ENCODE measurements at places on chromosomes 7 and 10.

- DNase-seq: no peak
Observed at GRCh38 chr7:154869436-154869835, 133.5 kb downstream of the PAXIP1 start.

GRCh38 chr10:23174074-23174976 lies 17.8 kb upstream of the PTF1A start:
- no peak for DNase-seq

- no peak for DNase-seq
Observed at GRCh38 chr10:59258890-59259289, 82.4 kb downstream of the PHYHIPL start.

DNA sequence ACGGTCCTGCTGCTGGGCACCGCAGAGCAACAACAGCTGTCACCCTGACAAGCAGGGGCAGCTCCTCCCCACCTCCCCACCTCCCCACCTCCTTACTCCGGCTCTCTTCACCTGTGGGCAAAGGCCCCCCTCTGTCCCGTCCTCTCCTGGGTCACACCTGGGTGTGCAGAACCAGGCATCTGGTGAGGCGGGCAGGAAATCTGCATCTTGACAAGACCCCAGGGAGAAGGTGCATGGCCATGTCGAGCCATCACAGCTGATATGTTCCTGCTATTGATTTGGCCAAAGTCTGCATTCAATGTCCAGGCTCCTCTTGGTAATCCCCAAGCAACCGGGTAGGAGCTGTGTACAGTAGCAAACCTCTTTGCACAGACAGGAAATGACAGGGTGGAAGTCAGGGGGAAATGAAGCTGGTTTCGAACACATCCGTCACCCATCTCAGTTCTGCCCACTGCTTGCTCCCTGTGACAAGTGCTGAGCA lies 554.2 kb downstream of the DNAJB6 start:
- DNase-seq: no peak

DNA sequence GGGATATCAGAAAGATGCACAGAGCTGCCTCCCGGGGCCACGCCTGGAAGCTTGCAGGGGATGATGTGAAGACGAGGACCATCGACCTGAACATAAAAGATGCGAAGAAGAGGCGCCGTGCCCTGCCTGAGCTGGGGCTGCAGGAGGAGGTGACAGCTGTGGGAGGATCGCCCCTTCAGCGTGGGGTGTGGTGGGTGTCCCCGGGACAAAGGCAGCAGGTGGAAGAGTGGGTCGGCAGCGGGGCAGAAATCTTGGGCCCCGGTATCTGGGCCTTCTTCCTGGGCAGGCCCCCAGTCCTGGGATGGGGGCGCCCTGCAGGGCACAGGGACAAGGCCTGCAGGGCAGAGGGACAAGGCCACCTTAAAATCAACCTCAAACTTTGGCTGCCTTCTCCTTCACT lies 134.9 kb downstream of the OR13A1 start:
- no peak for DNase-seq

DNA sequence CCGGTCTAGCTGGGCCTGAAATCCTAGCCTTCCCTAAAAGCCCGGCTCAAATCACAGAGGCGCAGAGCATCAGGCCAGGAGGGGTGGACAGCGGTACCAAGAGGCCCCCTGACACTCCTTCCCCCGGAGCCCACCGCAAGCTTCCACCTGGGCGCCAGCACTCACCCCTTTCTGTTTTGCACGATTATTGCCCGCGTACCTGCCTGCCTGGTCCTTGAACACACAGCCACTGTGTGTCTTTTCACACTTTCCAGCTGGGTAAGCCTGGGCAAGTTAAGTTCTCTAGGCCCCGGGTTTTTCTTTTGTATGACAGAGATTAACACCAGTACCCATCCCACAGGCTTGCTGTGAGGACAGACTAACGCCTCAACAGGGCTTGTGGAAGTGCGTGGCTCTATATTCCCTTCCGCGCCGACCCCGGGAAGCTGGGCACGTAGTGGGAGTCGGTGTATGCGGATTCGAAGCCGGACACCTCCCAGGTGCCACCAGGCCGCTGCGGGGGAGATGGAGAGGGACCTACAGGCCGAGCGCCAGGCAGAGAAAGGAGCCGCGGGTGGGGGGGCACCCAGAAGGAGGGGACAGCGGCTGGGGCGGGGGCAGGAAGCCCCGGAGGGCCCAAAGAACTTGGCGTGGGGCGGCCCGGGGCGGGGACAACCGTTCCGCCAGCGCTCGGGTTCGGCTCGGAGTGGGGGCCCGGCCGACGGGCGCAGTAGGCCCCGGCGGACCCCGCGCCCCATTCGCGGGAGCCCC lies 792 bp downstream of the ZNF746 start:
- no peak for DNase-seq

DNA sequence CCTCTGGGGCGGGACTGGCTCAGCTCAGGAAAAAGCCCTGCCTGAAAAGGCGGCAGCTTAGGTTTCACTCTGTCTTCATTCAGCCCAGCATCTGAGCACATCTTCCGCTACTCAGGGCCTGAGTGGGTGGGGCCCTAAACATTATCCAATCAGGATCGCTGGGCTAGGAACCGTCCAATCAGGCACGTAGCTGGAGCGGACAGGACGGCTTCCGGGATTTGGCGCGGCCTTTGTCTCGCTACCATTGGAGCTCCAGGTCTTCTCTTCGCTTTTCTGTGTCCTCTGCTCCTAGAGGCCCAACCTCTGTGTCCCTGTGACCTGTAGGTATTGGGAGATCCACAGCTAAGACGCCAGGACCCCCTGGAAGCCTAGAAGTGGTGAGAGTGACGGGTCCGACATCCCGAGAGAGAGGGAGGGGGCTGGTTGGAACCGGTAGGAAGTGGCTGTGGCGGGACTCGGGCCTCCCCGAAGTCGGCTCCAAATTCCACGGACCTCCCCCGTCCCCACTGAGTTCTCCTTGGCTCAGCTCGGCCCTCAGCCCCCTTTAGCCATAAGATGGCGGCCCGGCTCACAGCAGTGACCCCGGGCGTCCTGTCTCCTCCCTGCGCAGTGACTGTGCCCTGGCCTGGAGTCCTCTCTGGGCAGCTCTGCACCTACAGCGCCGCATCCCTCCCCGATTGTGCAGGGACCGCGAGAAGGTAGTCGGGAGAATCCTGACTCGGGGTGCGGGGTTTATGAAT lies 99.1 kb downstream of the ZNF680 start:
- DNase-seq: peak; percentile 64

GRCh38 chr7:135792363-135792668 lies 43.7 kb upstream of the FAM180A start:
- DNase-seq: no peak

GRCh38 chr10:29270883-29271282 lies 18.0 kb upstream of the LYZL1 start:
- DNase-seq: no peak

- DNase-seq: no peak
Observed at GRCh38 chr7:76356823-76357222, 2.0 kb downstream of the YWHAG start.

DNA sequence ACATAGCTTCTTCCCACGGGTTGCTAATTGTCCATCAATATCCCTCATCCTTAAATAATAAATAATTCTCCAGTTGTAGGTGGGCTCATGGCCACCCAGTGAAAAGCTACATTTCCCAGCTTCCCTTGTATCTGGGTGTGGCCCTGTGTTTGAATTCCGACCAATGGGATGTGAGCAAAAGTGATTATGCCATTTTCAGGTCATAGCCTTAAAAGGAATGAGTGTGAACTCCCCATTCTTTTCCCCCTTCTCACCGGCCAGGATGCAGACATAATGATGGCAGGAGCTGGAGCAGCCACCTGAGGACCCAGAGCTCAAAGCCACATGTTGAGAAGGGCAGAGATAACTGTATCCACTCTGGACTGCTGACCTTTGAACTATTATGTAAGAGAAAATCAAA lies 30.3 kb upstream of the CALU start:
- DNase-seq: no peak

- DNase-seq: no peak
Observed at GRCh38 chr10:110629680-110630191, 14.4 kb upstream of the RBM20 start.

DNA sequence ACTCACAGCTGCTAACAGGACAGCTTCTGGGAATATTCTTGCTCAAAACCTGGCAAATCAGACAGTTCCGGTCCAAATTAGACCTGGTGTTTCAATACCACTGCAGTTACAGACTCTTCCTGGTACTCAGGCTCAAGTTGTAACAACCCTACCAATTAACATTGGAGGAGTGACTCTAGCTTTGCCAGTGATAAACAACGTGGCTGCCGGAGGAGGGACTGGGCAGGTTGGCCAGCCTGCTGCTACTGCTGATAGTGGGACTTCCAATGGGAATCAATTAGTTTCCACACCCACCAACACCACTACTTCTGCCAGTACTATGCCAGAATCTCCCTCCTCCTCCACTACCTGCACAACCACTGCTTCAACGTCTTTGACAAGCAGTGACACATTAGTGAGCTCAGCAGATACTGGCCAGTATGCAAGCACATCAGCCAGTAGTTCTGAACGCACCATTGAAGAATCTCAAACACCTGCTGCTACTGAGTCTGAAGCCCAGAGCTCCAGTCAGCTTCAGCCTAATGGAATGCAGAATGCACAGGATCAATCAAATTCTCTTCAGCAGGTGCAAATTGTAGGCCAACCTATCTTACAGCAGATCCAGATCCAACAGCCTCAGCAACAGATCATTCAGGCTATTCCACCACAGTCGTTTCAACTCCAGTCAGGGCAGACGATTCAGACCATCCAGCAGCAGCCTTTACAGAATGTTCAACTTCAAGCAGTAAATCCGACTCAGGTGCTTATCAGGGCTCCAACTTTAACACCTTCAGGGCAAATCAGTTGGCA lies 2.1 kb downstream of the SP4 start:
- DNase-seq: no peak

- no peak for DNase-seq
Observed at GRCh38 chr10:131881104-131881880, 19.5 kb upstream of the PPP2R2D start.

DNA sequence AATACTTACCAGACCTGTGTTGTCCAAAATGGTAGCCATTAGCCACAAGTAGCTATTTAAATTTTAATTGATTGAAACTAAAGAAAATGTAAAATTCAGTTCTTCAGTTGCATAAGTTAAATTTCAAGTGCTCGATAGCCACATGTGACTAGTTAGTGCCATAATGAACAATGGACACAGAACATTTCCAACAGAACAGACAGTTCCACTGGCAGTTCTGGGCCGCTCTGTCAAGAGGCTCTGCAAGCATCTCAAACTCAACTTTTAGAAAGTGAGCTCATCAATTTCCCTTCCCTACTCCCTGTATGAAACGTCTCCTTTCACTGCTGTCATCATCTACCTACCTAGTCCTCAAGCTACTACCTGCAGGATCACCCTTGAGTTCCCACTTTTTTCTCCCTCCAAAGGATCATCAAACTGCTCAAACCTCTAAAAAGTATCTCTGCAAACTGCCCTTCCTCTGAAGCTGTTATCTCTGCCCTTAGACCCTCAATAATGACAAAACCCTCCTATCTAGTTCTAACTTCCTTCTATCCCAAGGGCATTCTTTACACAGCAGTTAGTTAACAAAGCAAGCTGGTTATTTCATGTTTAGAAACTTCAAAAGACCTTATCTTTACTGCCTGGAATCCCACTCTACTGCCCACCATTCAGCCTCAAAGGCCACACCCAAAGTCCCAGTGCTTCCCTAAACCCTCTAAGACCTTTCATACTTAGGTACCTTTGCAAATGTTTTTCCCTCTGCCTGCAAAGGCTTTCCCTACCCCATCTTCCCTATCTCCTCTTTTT lies 20.6 kb downstream of the SHTN1 start:
- DNase-seq: no peak

DNA sequence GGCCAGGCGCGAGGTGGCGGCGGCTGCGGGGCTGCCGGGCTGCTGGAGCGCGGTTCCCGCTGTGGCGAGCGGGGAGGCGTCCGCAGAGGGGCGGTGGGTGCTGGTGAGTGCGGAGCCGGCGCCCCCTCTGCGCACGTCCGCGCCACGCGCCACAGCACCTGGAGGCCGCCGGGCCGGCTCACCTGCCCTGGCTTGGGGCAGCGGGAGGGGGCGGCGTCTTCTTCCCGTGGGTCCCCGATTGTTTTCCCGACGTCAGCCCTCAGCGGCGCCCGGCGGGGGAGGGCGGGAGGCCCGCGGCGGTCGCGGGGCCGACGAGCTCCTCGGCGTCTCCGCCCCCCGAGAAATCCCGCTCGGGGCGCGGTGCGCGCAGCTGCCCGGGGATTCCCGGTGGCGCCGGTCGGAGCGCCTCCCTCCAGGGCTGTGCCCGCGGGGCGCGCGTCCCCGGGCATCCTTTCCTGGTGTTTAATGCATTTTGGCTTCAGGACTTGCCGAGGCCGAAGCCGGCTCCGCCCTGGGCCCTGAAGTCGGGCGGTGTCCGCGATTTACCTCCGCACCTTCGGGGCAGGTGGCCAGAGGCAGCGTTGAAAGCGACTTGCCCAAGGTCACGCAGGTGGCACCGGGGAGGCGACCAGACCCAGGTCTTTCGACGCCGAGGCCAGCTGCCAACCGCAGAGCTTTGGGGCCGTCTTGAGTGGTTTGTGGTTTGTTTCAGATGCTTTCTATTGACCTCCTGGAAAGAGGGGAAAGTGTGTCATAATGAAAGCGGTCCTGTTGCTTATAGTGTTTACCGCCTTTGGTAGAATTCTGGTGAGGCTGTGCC lies 561 bp downstream of the PLEKHA1 start:
- DNase-seq: peak; percentile 38

GRCh38 chr7:149524394-149524793 lies 26.8 kb upstream of the ZNF746 start:
- no peak for DNase-seq

DNA sequence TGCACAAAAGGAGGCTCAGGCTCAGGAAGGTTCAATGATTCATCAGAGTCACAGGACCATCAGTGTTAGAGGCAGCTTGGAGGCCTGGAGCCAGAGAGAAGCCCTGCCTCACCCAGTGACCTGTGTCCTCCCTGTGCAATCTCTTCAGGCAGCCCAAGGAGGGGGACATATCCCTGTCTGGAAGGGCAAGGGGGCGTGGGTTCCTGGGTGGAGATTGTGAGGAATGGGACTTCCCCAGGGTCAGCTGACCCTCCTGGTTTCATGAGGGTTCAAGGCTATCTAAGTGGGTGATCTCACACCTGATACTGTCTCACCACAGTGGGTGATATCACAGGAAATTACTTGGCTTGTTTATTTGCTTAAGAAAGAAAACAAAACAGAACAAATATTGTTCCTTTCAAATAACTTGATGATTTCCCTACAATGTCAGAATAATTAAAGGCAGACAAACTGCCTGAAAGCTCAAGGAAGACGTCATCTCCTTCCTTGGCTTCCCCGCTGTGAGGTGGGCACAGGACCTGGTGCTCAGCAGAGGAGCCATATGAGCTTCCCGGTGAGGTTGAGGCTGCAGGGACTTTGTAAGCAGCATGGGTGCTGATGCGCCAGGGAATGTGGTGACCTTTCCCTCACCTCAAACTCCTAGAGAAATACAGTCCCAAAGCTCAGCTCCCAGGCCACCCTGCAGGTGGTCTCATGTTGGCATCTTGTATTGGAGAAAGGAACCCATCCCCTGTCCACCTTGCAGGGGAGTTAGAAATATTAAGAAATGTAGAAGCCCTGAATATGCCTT lies 763.2 kb downstream of the GRID1 start:
- DNase-seq: no peak

Measured in NCI-H2171 (cell line).